Stimulated activated CD8-positive, alpha-beta memory T cell treated with anti-CD3 and anti-CD28 coated beads, Interleukin-4, amount 100 ng/mL, for 4 hours (primary cell): ENCODE measurements at places on chromosomes 6 and 20.

DNA sequence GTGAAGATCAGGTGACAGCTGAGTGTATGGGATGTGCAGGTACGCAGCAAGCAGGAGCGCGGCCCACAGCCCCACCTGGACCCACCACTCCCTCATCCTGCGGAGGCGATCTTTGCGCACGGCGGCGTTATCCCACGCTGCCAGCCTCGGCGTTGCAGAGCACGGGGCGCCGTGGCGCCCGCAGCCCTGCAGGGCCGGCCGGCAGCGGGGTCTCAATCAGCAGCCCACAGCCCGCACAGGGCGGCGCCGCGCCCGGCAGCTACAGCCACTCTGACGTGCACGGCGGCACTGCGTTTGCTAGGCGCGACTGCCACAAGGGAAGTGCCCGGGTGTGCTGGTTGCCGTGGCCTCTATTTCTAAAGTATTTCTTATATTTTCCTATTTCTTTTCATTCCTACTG lies 46.9 kb downstream of the LAMA2 start:
- no peak for DNase-seq

GRCh38 chr6:105986998-105987397 lies 99.1 kb upstream of the PRDM1 start:
- DNase-seq: no peak

DNA sequence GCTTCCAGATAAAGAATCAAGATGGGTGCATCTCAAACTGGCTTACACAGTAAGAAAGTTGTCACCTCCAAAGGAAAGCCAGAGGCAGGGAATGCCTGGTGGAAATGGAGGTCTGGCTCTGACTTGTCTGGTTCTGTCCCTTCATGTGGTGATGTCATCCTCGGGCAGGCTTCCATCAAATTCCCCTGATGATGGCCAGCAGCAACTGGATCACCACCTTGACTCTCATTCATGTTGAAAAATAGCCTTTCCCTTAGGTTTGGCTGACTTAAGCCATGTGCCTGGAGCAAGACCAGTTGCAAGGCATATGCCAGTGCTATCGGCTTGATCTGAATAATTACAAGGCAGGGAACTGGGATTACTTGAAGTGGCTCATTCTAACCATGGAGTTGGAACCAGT lies 28.8 kb downstream of the IMPG1 start:
- DNase-seq: no peak

DNA sequence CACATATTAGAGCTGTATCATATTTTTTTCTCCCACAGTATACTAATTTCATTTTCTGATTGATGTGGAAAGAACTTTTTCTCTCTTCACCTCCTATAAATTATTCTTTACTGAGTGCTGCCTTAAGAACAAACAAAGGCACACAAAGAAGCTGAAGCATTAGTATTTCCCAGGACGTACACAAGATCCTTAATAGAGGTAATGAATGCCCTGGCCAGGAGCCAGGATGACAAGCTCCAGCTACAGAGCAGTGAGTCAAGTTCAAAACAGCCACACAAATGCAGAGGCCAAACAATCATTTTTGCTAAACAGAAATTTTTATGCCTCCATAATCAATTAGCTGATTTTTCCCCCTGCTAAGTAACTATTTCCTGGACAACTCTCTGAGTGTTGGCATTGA lies 639.6 kb downstream of the EPHA7 start:
- DNase-seq: no peak

GRCh38 chr6:123888771-123889513 lies 85.3 kb downstream of the NKAIN2 start:
- no peak for DNase-seq

DNA sequence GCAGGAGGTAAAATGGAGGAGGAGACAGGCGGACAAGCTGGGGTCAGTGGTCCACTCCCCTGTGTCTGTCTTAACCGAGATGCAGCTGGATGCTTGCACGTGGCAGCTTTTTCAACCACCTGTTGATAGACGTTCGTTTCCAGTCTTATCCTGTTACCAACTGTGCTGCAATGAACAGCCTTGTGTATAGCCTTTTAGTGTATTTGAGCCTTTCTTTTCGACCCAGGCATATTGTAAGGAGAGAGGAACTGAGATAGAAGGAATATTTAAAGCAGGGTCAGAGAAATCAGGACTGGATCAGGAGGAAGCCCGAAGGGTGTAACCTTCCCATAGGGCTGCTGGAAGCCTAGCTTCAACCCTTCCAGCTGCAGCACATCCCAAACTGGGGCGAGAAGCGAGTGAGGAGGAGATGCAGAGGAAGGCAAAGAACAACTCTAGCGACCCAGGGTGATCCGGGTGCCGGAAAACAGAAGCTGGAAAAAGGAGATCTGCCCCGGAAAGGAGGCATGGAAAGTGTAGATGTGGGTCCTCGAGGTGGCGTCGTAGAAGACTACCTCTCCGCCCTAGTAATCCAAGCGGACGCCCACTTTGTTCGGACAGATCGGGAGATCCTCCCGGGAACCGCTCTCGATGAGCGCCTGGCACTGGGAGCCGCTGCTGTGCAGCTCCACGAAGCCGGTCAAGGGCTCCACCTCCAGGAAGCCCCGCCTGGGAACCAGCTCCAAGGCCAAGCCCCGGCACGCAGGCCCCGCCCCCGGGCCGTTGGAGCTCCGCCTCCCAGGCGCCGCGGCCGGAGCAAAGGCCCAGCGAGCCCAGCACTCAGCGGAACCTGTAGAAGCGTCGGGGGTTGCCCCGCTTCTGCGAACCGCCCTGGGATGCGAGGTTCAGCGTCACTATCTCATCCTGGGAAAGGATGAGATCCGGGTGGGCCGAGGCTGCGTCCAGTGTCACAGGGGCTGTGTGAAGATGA lies 11.2 kb downstream of the TRIM31 start:
- no peak for DNase-seq

DNA sequence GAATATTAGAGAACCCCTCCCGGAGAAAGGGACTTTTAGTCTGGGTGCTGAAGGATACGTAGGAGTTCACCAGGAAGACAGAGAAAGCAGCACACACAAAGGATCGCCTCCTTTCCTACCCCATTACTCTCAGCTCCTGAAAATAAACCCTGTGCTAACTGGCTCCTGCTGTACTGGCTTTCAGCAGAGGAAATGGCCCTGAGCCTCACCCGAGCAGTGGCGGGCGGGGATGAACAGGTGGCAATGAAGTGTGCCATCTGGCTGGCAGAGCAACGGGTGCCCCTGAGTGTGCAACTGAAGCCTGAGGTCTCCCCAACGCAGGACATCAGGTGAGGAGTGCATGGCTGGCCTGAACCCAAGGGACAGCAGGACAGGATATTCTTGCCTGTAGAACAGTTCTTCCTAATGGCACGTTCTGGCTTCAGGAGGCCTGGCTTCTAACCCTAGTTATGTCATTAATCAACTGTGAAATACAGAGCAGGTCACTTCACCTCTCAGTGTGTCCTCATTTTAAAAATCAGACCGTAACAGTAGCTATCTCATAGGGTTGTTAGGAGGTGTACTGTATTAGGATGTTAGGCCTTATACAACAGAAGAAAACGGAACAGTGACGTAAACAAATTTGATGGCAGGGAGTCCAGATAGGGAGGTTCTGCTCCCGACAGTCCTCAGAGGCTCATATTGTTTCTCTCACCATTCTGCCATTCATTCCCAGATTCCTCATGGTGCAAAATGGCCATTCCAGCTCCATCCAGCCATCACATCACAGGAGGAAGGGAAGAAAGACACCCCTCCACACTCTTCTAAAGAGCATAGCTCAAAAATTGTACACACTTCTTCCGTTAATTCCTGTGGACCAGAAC lies 1.8 kb downstream of the RBCK1 start:
- DNase-seq: no peak

DNA sequence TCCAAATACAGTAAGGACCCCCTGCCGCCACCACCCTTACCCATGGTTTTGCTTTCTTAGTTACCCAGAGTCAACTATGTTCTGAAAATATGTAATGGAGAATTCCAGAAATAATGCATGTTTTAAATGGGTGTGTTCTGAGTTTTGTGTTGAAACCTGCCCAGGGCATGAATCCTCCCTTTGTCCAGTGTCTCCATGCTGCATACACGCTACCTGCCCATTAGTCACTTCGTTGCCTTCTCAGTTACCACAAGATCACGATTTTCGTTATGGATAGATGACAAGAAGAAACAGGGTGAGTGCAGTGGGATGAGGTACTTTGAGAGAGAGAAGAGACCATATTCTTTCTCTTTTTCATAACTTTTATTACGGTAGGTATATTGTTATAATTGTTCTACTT lies 10.6 kb downstream of the FARS2 start:
- no peak for DNase-seq

GRCh38 chr6:4164456-4164855 lies 29.1 kb upstream of the ECI2 start:
- DNase-seq: no peak

DNA sequence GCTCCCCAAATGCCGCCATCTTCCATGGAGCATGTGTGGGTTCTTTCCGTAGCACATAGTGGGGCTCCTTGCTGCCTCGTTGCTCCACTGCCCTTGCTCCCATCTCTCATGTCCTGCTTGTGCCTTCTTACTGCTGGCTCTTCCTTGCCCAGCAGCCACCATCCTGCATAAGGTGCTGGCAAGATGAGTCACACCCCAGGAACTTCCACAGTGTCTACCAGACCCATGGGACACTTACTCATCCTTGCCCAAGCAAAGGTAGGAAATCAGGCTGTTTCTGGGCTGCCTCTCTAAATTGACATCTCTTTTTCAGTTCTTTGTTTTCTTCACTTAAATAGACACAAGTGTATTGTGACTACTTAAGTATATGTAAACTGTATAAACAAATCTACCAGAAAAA lies 39.4 kb upstream of the RGS17 start:
- no peak for DNase-seq

- DNase-seq: no peak
Observed at GRCh38 chr20:48422242-48422960, 405.4 kb downstream of the PREX1 start.

GRCh38 chr20:6705106-6705766 lies 62.2 kb upstream of the BMP2 start:
- DNase-seq: no peak

DNA sequence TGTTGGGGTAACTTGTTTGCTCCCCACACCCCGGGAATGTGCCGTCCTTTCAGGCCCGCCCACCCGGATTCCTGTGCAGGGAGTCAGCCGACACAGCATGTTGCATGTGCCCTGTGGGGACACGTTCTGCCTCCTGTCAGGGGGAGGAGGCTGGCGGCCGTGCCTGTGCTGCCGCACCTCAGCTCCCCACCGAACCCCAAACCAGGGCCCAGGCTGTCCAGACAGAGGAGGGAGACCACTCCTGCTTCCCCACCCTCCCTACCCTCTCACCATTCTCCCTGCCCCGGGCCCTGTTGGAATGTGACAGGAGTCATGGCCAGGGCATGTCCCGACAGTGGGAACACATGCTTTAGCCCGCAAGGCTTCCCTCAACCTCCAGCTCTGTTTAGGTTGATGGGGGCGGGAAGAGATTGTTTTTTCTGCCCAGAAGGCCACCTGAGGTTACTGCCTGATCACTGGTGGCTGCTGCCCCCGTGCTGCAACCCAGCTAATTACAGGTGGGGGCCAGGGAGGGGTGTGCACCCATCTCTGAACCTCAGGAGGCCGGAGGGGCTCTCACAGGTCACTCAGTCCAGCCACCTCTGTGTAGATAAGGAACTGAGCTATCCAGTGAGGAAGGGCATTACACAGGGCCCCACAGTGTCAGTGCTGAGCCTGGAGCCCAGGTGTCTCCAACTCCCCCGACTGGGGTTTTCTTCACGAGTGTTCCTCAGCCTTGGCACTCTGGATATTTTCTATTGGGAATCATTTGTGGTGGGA lies 13.6 kb downstream of the LRRC73 start:
- no peak for DNase-seq
